ENCODE measurements at places on chromosomes 11 and 22.

- peak; percentile 14 for DNase-seq
Measured at GRCh38 chr11:44255406-44256071, 54.4 kb downstream of the ALX4 start.

DNA sequence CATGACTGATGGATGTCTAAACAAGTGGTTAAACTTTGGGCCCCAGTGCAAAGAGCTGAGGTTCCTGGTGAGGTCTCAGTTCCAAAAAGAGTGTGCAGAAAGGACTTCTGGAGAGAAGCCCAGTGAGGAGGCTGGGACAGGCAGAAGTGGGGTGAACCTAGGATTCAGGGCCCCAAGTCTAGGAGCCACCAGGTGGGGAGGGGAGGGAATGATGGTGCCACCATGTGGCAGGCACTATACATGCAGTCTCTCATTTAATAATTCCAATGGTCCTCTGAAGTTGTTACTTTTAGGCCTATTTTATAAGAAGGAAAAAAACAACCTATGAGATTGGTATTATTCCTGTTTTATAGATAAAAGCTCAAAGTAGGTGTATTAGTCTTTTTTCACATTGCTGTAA, 102.0 kb downstream of the INSC start:
- DNase-seq, result no peak

- DNase-seq, result peak; percentile 73
Measured at GRCh38 chr11:19453651-19454257, 213.0 kb upstream of the E2F8 start.

DNA sequence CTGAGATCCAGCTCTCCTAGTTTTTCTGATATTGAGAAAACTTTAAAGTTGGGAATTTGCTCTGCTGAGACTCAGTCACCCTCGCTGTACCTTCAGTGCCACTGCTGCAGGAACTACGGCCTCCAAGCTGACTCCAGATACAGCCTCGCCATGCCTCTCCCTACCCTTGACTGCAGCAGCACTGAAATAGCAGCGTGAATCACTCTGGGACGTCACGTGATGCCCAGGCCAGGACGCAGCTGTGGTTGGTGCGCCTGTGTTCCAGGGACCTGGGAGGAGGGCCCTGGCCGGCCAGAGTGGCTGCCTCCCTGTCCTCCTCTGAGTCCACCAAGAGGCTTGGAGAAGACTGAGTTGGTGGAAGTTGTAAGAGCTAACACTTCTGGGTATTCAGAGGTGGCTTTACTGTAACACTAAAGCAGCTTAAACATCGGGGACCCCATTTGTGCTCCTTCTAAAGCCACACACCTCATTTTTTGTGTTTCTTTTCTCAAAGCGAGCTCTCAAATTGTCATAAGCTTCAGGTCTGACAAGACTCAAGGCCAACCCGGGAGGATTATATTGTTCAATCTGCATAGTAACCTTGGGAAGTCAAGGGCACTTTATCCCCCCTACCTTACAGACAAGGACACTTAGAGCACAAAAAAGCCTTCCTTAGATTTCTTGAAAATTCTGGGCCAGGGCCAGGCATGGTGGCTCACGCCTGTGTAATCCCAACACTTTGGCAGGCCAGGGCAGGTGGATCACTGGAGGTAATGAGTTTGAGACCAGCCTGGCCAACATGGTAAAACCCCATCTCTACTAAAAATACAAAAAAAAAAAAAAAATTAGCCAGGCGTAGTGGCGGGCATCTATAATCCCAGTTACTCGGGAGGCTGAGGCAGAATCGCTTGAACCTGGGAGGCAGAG, 4.2 kb upstream of the STIP1 start:
- DNase-seq, result peak; percentile 66

DNA sequence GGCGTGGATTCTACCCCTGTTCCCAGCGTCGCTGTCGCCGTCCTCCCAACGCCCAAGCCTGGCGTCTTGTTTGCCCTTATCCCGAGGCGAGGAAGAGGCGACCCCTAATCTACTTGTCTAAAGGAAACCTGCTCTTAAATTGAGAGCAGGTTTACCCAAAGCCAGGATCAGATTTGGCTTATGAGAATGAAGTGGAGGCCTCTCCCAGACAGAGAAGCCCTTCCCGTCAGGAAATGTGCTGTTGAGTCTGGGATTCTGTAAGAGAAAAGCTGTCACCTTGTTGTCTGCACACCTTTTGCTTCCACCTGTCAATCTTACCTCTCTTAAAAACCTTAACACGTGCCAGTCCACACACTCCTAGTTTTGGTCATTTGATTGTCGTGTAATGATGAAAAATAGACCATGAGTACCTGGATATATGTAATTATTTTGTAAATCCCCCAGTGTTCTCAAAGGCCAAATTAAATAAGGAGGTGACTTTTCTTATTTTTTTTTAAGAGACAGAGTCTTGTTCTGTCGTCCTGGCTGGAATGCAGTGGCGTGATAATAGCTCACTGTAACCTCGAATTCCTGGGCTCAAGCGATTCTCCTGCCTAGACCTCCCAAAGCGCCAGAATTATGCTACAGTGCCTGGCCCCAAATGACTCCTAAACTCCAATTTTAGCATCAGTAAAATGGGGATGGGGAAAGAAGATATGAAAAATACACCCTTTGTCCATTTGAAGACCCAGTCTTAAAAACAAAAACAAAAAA, 627 bp downstream of the GTF2H1 start:
- no peak for DNase-seq

GRCh38 chr22:23213022-23213555, 32.8 kb downstream of the BCR start:
- DNase-seq, result no peak

DNA sequence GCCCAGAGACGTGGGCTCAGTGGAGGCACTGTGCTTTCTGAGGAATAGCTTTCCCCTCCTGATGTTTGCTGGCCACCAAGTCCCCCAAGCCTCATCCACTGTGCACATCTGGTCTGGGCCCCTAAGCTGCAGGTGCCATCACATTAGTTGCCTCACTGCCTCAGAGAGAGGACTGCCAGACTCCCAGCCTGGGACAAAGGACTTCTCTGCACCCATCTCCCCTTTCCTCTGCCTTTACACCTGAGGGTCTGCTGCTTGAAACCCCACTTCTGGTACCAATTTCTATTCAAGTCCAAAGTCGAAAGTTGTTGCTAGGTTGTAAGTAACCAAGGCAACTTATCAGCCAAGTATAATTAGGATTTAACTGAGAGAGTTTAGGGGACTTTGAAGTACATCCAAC, 3.7 kb upstream of the LZTR1 start:
- no peak for DNase-seq

GRCh38 chr11:103659743-103660142, 376.7 kb upstream of the DDI1 start:
- no peak for DNase-seq

All from epithelial cell of prostate (primary cell).